ENCODE measurements at places on chromosomes 3 and 15.

DNA sequence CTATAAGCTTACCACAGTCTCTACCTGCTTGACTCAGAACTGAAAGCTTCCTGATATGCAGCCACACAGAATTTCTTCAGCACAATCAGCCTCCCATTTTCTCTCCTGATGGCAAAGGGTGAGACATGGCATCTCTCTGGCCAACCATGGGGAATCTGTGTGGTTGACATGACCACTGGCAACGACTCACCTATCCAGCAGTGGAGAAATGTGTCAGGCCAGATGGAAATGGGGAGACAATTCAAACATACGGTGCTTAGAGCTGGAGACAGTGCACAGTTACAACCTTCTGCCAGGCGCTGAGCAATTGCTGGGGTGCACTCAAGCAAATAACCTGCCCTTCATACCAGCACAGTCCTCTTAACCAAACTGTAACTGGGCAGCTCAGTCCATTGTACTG is 3.6 kb downstream of the ZNF385D start:
- DNase-seq: no peak

DNA sequence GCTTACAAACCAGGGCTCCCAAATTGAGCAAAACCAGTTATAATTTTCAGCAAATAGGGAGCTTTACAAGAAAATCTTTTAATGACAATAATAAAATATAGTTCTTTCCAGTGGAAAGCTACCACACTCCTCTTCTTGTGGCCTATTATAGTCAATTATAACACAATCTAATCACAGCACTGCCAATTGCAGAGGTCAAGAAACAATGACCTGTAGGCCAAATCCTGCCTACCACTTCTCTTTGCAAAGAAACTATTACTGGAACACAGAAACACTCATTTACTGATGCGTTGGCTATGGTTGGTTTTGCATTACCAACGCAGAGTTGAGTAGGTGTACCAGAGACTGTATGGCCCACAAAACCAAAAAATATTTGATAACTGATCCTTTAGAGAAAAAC is 110.5 kb downstream of the WDR72 start:
- DNase-seq: no peak

GRCh38 chr15:59384507-59384906 is 11.8 kb upstream of the MYO1E start:
- DNase-seq: no peak

DNA sequence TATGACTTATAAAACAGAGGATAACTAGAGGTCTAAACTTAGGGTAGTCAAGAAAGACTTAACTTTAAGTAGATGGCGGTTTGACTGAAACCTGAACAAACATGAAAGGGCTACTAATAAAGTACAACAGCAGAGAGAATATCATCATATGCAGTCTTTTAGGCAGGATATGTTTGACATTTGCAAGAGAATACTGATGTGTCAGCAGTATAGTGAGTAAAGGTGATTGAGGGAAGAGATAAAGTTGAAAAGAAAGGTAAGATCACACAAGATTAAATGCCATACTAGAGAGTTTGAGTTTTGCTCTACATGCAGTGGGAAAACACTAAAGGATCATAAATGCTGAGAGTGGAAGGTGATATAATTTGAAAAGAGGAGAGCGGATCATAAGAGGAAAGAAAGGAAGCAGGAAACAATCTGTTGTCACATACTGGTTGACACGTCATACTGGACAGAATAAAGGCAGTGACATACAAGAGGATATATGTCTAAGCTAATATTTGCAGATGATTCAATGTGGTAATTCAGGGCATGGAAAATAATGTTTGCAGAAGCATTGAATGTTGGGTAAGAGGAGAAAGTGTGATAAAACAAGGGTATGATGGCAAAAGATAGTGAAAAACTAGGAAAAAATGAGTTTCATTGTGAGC is 223.0 kb downstream of the EPHA6 start:
- DNase-seq: no peak

- no peak for DNase-seq
Measured at GRCh38 chr3:111238885-111239284, 167.3 kb downstream of the NECTIN3 start.

DNA sequence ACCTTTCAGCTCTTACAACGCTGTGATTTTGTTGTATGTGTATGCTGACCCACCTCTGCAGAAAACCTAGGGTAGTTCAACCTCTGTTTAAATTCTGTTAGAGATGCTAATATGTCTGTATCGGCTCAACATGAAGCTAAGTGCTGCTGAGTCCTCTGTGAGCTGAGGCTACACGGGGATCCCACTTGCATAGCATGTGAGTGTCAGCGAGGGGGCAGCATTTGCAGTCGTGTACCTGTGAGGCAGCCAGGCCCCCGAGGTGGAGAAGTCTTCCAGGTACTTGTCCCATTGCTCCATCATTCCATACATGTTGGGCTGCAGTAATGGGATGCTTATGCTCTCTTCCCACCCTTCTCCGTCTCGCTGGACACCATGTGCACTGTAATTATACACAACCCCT is 3.7 kb downstream of the MKRN2OS start:
- no peak for DNase-seq

GRCh38 chr3:175457301-175457700 is 598.2 kb downstream of the NAALADL2 start:
- DNase-seq: no peak

DNA sequence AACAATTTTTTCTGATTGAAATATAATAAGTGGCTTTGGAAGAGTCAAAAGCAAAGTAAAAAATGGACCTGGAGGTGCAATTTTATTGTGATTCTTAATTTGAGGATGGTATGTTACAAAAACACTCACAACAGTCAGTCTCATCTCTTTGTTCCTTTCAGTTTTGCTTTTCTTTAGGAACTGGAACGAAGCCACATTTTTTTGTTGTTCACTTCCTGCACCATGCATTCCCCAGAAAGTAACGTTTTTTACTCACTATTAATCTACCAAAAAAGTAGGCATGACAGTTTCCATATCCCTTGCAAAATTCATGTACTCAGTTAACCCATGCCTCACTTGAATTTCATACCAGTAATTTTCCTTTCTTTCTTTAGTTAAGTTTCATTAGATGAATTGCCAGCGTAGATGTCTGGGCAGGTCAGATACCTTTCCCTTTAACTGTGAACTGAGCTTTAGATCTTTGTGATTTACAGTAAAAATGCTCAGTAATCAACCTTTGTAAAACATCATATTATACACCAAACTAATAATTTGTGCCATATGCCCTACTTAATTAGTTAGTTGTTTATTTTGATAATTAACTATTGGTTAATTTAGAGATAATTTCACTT is 384.3 kb downstream of the ROBO1 start:
- no peak for DNase-seq

DNA sequence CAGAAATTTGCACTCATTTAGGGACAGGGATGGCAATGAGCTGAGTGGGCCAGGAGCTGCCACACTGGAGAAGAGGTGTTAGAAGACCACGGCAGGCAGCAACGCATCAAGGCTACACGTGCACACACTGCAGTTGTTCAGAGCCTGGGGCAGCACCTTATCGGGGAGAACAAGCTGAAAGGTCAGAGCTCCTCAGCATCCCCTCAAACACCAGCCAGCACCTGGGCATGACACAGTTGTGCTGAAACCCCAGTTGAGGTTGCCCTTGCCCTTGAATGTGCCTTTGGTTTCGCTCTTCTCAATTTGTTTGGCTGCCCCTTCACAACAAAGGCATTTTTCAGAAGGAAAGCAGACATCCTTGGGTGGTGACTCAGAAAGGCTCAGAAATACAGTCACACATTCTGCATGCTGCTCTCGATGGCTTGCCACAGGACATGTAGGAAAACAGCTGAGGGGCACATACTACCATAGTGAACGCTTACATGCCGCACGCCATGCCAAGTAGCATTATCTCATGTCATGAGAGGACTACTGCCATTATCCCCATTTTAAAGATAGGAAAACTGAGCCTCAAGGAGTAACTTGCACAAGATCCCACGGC is 57.6 kb downstream of the ST8SIA2 start:
- no peak for DNase-seq

DNA sequence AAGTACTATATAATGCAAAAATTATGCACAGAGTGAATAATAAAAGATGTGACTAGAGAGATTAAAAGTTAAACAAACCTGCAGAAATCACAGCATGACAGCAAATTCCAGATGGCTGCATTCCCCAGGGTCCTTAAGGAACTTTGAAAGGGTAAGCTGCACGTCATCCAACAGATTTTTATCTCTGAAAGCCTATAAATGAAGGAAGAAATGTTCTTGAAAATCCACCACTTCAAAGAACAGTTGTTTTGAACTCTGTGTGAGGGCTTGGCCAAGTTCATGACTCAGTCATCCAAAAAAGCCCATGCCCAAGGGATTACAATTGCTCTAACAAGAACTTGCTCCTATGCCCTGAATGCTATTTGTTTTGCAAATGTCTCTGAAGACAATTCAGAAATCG is 603.6 kb downstream of the PLOD2 start:
- DNase-seq: no peak

DNA sequence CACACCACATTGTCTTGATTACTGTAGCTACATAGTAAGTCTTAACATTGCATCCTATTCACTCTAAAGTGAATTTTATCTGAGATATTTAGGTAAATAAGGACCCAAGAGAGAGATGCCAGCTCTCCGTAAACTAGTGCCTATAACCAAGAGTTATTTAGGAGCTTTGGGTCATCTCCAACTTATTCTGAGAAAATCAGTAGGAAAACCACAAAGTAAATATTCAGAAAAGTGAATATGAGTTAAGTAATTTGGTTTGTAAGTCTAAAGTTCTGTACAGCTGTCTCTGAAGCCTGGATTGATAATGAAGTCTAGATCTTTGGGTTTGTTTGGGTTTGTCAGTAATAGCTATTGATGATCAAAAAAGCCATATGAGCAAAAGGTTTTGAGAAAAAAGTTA is 120.0 kb downstream of the FNDC3B start:
- DNase-seq: no peak

DNA sequence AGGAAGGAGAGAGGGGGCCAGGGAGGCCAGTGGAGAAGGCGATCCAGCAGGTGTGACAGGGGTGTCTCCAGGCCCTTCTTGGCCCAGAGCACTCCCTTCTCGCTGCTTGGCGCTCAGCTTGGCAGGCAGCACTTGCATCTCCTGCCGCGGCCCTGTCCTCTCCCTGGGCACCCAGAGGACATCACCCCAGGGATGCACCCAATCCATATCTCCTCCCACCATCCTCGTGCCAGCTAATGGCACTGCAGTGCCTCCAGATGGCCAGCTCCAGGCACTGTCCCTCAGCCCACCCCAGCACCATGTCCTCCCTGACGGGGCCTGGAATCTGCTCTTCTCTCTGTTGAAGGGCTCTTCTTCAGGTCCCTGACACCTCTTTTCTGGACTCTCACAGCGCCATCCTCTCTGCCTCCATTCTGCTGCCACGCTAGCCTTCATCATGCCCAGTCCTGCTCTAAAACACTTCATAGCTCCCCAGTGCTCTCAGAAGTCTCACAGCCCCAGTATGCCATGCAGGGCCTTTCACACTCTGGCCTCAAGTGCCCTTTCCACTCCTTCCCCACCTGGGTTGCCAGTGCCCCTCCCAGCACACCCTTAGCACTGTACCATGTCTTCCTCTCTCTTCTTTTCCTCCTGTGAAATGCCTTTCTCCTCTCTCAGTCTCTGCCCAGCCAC is 106.8 kb upstream of the SLC6A11 start:
- no peak for DNase-seq

DNA sequence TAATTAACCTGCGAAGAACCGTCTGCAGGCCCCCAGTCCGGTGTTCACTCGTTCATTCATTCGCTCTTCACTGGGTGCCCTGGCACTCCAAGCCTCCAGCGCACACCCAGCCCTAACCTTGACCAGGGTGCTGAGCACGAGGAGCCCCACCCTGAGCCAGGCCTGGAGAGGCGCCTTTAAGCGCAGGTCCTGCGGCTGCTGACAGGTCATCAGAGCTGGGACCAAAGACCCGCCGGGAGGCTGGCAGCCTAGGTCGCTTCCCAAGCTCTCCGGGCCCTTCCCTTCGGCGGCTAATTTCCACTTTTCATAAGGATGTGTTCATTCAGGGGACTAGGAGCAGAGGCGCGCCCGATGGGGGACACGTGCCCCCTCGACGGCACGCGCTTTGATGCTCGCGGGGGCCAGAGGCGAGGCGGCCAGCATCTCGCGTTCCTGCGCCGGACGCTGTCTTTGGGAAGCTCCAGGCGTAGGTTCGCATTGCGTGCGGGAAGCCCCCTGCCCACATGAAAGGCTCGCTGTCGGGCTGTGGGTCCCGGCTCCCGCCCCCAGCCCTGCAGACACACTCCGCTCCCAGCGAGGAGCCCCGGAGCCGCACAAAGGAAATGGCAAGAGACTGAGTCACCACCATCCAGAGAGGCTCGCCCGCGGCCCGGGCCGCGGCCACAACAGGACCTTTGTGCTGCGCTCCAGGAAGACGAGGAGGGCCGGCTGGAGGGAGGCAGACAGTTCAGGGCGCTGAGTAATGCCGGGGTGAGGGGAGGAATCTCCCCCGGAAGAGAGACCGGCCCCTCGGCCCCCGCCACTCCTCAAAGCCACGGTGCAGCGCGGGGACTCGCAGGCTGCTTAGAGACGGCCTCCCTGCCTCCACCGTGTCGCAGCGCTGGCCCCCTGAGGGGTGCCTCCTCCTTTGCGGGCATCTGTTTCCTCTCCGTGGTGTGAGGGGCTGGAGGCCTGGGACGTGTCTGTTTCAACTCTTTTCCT is 266.4 kb upstream of the HES1 start:
- no peak for DNase-seq

- no peak for DNase-seq
Measured at GRCh38 chr15:101105059-101105891, 146.6 kb downstream of the CHSY1 start.

DNA sequence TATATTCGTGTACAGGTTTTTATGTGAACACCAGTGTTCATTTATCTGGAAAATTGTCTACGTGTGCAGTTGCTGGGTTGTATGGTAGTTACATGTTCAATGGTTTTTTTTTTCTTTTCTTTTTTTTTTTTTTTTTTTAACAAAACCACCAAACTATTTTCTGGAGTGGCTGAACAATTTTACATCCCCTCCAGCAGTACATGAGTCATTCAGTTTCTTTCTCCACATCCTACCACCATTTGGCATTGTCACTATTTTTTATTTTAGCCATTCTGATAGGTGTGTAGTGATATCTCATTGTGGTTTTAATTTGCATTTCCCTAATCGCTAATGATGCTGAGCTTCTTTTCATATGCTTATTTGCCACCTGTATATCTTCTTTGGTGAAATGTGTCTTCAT is 256.3 kb upstream of the EOMES start:
- no peak for DNase-seq
